Ammon's horn (tissue), 1 donor: ENCODE measurements at places on chromosomes 12 and 14.

- no peak for DNase-seq
Measured at GRCh38 chr12:124446364-124446763, 121.0 kb downstream of the NCOR2 start.

- DNase-seq: no peak
Measured at GRCh38 chr14:76065519-76065918, 80.0 kb downstream of the IFT43 start.

GRCh38 chr12:60014436-60014835, 418.6 kb downstream of the SLC16A7 start:
- DNase-seq: no peak

DNA sequence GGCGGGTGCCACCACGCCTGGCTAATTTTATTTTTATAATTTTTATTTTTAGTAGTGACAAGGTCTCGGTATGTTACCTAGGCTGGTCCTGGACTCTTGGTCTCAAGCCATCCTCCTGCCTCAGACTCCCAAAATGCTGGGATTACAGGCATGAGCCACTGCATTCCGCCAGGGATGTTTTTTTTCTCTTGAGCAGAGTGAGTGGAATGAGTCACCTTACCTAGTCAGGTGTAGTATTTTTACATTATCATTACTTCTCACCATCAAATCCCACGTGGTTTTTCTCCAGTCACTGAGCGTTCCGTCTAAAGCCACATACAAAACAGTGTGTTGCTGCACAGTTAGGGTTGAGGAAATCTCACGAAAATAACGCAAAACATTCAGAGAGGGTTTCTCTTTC, 870 bp upstream of the TBPL2 start:
- DNase-seq: no peak

DNA sequence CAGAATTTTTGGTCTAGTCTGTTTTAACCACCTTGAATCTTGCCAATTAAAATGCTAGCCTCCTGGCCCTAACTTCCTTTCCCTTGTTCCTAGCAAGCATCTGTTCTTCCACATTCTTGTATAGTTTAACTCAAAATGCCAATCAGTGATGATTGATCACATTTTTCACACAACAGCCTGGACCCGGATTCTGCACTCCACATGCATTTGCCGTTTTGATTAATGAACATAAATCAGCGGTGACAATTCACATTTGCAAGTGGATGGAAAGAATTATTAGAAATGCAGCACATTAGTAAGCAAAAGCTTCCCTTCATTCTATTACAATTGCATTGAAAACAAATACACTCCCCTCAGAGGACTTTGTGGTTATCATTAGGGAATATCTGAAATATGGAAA, 83.4 kb downstream of the PDZRN4 start:
- DNase-seq: no peak

DNA sequence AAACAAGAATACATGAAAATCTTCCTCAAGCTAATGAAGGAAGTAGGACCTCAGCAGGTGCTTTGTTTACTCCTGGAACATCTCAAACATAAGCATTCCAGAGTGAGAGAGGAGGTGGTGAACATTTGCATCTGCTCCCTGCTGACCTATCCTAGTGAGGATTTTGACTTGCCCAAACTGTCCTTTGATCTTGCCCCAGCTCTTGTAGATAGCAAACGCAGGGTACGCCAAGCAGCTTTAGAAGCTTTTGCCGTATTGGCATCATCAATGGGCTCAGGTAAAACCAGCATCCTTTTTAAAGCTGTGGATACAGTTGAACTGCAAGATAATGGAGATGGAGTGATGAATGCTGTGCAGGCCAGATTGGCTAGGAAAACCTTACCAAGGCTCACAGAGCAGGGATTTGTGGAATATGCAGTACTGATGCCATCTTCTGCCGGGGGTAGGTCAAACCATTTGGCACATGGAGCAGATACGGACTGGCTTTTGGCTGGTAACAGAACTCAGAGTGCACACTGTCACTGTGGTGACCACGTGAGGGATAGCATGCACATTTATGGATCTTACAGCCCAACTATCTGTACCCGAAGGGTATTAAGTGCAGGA, 1.9 kb downstream of the TOGARAM1 start:
- peak; percentile 52 for DNase-seq

DNA sequence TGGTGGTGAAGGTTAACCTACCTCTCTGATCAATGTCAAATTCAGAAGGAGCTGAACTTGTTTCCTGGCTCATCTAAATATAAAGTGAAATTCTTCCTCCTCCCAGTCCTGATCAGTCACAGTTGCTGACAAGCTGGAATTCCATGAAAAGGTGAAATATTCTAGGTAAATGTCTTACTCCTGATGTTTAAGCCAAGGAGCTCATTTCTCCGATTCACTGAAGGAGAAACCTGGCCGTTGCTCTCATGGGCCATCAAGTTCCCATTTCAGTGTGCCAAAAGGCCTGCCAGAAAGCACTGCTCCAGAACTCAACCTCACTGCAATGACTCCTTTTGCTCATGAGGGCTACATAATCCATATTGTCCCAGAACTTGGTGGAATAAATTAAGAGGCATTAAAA, 707.5 kb downstream of the GALC start:
- DNase-seq: no peak

GRCh38 chr12:89417246-89417977, 65.1 kb upstream of the DUSP6 start:
- DNase-seq: no peak

GRCh38 chr14:104580961-104581360, 1.4 kb downstream of the C14orf180 start:
- DNase-seq: no peak
